ENCODE measurements at places on chromosomes 4 and X. TPM values are rescaled to one million over a fixed set of nuclear protein-coding genes. Genes with fewer than 3 reads are reported as not detected.

CCKAR gene
- not detected for total RNA-seq

F8A2 gene
- total RNA-seq, result not detected

DKC1 gene
- 63.4 TPM for total RNA-seq

PHEX gene
- total RNA-seq, result 0.32 TPM

TRPC3 gene
- under 0.01 TPM for total RNA-seq

NWD2 gene
- total RNA-seq, result not detected

DMD gene
- total RNA-seq, result 0.32 TPM
